ENCODE measurements at places on chromosomes 6 and 20.
A peak's percentile ranks its signal among the peaks of the same experiment; 100 is the strongest.

DNA sequence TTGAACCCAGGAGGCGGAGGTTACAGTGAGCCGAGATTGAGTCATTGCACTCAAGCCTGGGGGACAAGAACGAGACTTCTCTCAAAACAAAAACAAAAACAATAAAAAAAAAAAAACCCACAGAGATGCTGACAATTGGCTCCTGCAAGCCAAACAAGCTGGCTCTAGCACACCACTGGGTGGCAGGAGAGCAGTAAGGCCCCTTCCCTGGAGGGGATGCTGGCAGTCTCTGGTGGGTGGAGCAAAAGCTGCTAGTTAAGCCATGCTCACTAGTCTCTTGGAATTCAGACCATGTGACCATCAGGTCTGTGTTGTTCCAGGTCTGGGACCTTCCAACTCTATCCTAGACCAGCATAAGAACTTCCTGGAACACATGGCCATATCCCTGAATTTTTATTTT is 18.9 kb upstream of the DSN1 start:
- peaks cover 37% of the 10 kb centered on the region for H3K36me3 ChIP-seq
- H3K4me3 ChIP-seq: no peak overlapping the region
- no peak for DNase-seq
- no peak overlapping the region for H3K27ac ChIP-seq

DNA sequence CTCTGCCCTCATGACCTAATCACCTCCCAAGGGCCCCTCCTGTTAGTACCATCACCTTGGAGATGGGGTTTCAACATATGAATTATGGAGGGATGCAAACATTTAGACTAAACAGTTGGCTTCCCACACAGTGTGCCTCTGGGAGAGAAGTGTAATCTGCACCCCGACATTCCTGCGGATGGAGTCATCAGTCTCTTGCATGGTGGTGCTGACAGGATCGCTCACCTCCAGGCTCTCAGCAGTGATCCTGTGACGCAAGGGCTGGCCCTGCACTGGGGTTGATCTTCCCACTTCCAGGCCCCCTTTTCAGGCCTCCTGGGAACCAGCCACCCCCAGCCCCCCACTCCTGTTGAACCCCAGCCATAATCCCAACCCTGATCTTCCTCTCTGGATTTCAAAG is 16.0 kb upstream of the PI16 start:
- no peak overlapping the region for H3K4me3 ChIP-seq
- no peak for DNase-seq
- no peaks in the 10 kb centered on the region for H3K4me1 ChIP-seq
- H3K27me3 ChIP-seq: no peaks in the 10 kb centered on the region

- H3K27ac ChIP-seq: no peak overlapping the region
- peaks cover 4% of the 10 kb centered on the region for H3K4me1 ChIP-seq
Measured at GRCh38 chr20:50368386-50368785, 141.8 kb upstream of the PTPN1 start.

- no peak overlapping the region for H3K27ac ChIP-seq
- H3K27me3 ChIP-seq: no peaks in the 10 kb centered on the region
- H3K36me3 ChIP-seq: no peaks in the 10 kb centered on the region
- H3K4me1 ChIP-seq: no peaks in the 10 kb centered on the region
- no peak for DNase-seq
- H3K4me3 ChIP-seq: no peak overlapping the region
Measured at GRCh38 chr6:92159046-92159445, 1260.3 kb downstream of the EPHA7 start.

- no peaks in the 10 kb centered on the region for H3K36me3 ChIP-seq
- no peak for DNase-seq
- no peaks in the 10 kb centered on the region for H3K4me1 ChIP-seq
- no peaks in the 10 kb centered on the region for H3K27me3 ChIP-seq
Measured at GRCh38 chr6:153150752-153151440, 19.8 kb upstream of the RGS17 start.

DNA sequence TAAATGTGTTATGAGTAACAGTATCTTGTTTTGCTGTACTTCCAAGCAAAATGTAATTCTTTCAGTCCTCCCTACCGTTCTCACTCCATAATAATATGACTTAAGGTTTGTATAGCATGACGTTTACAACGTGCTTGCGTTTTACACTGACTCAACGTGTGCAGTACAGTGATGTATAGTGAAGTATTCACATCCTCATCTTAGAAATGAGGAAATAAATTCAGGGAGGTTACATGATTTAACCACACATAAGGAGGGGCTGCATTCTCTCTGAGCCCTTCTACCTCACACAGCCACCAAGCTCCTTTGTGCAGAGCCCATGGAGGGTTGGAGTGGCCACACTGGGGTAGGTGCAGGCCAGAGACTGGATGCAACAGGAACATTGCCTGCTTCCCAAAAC is 164.5 kb downstream of the MTHFD1L start:
- no peak for DNase-seq
- H3K27ac ChIP-seq: no peak overlapping the region
- H3K4me1 ChIP-seq: peaks cover 8% of the 10 kb centered on the region

DNA sequence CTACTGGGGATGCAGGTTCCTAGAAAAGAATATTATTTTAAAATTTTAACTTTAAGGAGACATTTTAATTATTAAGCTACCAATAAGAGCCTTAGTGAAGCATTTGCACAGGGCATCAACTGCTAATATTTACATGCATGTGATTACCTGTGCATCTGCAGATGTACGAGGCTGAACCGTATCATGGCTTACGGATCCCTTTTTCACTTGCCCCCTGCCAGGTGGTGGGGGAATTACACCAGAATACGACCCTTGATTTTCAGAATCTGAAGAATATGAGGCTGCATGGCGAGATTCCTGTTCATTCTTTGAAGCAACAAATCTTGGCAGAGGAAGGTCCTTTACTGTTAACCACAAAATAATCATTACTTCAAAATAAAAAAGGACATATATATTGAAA is 42.7 kb downstream of the REPS1 start:
- H3K4me3 ChIP-seq: no peak overlapping the region
- H3K27me3 ChIP-seq: no peaks in the 10 kb centered on the region
- H3K4me1 ChIP-seq: peaks cover 4% of the 10 kb centered on the region
- no peak overlapping the region for H3K27ac ChIP-seq
- no peak for DNase-seq

GRCh38 chr6:42436825-42437224 is 14.9 kb downstream of the TRERF1 start:
- DNase-seq: no peak
- H3K36me3 ChIP-seq: no peaks in the 10 kb centered on the region
- H3K4me3 ChIP-seq: no peak overlapping the region
- no peak overlapping the region for H3K27ac ChIP-seq
- no peaks in the 10 kb centered on the region for H3K27me3 ChIP-seq
- H3K4me1 ChIP-seq: peaks cover 25% of the 10 kb centered on the region

DNA sequence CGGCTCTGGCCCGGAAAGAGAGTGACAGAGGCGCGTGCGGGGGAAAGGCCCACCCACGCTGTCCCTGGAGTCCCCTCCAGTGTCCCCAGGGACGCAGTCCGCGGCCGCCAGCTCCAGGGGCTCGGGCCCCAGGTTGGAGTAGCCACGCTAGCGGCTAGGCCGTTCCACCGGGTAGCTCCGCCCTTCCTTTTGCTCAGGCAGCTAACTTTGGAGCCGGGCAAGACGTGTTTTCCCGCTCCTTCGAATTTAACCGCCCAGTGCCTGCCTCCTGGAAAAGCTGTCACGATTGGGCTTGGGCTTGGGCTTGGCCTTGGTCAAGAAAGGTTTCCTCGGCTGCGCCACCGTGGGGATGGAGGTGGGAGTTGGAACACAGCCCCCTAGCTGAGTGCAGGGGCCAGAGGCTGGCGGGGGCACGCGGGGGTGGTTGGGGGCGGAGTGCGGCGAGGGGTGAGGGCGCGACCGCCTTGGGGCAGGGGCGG is 4.7 kb downstream of the LINC00237 start:
- no peaks in the 10 kb centered on the region for H3K4me1 ChIP-seq
- H3K27me3 ChIP-seq: peaks cover 100% of the 10 kb centered on the region
- H3K27ac ChIP-seq: no peak overlapping the region
- no peak for DNase-seq

- no peak overlapping the region for H3K27ac ChIP-seq
- H3K4me3 ChIP-seq: no peak overlapping the region
- H3K4me1 ChIP-seq: peaks cover 4% of the 10 kb centered on the region
- H3K27me3 ChIP-seq: peaks cover 2% of the 10 kb centered on the region
Measured at GRCh38 chr20:57094252-57094891, 172.1 kb downstream of the BMP7 start.

DNA sequence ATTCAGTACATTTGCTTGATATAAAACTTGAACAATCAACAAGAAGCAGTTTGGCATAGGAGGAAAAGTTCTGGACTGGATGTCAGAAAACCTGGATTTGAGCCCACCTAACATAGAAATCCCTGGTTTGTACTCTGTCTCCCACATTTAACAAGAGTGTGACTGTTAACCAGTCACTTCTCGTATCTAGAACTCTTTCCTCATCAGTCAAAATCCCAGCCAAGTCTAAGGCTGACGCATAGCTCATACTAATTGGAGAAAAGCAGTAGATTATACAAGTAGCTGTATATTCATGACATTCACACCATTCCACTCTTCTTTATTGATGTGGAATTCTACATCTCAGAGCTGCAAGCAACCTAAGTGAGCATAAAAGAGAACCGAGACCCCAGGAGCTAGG is 222.7 kb downstream of the PHACTR1 start:
- no peaks in the 10 kb centered on the region for H3K27me3 ChIP-seq
- H3K36me3 ChIP-seq: no peaks in the 10 kb centered on the region

DNA sequence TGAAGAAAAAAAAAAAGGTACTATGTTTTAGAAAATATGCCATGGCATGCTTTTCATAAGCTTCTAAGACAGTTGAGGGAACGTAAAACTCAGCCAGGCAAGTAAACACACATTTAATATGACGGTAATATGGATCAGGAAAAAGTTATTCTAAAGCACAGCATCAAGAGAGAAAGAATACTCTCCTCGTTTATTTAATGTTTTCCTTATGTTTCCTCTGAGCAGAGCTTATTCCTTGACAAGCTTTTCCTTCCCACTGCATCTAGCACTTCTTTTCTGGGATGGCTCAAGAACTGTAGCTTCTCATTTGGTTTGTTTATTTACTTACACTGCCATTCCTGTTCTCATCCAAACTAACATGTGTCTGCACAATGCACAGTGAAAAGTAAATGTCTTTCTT is 2.7 kb upstream of the RSPO3 start:
- no peak overlapping the region for H3K4me3 ChIP-seq
- DNase-seq: no peak
- peaks cover 17% of the 10 kb centered on the region for H3K4me1 ChIP-seq
- H3K36me3 ChIP-seq: no peaks in the 10 kb centered on the region
- H3K27me3 ChIP-seq: peaks cover 6% of the 10 kb centered on the region

GRCh38 chr6:13697857-13698256 is 13.8 kb downstream of the RANBP9 start:
- H3K4me1 ChIP-seq: peaks cover 57% of the 10 kb centered on the region
- peaks cover 11% of the 10 kb centered on the region for H3K36me3 ChIP-seq
- H3K27ac ChIP-seq: no peak overlapping the region
- H3K27me3 ChIP-seq: no peaks in the 10 kb centered on the region
- DNase-seq: no peak

DNA sequence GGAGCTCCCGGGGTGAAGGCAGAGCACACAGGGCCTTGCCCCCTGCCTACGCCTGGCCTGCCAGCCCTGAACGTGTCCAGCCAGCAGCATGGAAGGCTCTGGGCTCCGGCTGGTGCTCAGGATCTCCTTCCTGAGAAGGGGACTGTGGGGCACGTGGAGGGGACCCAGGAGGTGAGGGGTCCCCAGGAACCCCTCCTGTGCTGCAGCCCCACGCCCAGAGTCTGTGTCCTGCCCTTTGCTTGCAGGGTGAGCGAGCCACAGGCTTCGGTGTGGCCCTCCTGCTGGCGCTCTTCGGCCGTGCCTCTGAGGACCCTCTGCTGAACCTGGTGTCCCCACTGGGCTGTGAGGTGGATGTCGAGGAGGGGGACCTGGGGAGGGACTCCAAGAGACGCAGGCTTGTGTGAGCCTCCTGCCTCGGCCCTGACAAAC is 22.3 kb downstream of the NPEPL1 start:
- no peaks in the 10 kb centered on the region for H3K4me1 ChIP-seq
- H3K27ac ChIP-seq: no peak overlapping the region
- H3K36me3 ChIP-seq: no peaks in the 10 kb centered on the region
- no peak overlapping the region for H3K4me3 ChIP-seq
- peak; percentile 63 for DNase-seq

DNA sequence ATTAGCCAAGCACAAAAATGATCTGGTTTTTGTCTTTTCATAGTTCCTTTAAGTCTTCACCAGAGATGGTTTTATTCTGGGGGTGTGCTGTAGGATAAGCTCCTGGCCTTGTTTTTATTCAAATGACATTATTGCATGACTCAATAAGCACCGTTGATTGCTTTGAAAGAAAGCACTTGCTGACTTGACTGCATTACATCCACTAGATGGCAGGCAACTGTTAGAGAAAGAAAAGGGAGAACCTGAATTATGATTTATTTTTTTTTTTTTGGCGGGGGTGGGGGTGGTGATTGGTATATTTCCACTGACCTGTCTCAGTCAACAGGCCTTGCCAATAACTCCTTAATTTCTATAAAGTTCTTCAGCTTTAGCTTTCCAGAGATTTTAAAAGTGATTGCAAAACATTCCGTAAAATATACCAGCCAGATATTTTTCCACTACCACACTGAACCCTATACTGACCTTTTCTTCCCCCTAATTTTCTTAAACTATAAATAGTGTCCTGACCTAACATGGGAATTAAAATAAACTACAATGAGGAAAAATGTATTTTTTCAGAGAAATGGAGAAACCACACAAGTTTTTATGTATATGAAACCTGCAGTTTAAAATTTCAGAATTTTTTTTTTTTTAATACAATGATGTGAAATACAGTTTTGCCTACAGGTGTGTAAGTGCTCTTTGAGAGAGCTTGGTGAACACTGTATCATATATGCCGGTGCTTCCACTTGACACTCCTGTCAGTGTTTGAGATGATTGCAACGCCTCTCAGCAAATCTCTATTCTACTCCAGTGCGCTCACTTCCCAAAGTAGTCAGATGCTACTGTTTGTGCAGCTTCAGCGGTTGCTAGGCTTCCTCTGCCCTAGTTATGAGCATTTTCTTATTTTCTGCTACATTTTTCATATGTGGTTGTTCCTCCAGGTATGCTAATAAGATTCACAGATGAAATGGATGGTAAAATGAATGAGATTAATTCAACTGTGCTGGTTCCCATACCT is 274.3 kb downstream of the CD109 start:
- H3K27ac ChIP-seq: no peak overlapping the region
- H3K4me1 ChIP-seq: peaks cover 25% of the 10 kb centered on the region
- no peaks in the 10 kb centered on the region for H3K27me3 ChIP-seq
- H3K36me3 ChIP-seq: no peaks in the 10 kb centered on the region

DNA sequence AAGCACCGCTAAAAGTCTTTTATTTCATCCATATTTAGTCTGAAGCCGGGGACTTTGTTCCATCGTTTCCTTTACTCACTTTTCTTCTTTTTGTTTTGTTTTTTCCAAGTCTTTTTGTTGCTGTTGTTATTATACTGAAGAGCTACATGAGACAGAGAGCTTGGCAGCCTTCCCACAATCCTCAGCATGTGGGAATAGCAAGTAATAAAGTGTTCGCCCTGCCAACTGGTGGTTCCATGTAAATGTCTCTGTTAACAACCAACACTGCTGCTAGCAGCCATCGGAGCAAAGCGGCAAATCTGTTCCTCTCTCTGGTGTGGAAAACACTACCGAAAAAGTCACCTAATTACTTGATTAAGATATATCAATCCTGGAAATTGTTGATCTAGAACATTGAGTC is 437.8 kb upstream of the ID4 start:
- peak overlapping the region; percentile 36 for H3K27ac ChIP-seq
- H3K36me3 ChIP-seq: no peaks in the 10 kb centered on the region
- H3K27me3 ChIP-seq: no peaks in the 10 kb centered on the region
- peaks cover 7% of the 10 kb centered on the region for H3K4me1 ChIP-seq

All from sigmoid colon (tissue), 7 donors.